Mesenteric fat pad (tissue), 1 donor: ENCODE measurements at places on chromosomes 16 and 17. TPM values are rescaled to one million over a fixed set of nuclear protein-coding genes. Genes with fewer than 3 reads are reported as not detected.

DNA sequence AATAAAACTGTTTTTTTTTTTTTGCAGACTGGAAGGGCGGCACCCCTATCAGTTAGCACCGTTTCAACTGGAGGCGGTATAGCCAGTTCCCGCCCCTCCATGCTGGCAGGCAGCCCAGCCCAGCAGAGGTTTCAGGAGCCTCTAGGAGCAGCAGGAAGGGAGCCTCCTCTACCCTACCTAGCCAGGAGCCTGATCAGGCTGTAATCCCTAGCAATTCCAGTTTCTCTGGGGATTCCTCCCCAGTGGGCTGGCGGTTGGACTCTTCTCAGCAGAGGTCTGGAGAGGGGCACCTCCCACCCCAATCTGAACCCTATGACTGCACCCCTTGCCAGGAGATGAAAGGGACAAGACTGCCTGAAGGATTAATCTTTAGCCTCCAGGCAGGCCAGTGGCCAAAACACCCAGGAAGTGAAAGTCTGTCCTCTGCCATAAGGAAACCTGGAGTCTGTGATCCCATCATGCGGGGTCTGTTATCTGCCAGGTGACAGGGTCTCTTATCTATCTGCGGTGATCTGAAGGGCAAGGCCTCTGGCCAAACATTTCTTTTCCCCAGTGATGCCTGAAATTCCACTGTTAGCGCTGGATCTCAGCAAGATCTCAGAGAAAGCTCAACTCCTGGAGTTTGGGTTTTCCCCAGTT lies 4.9 kb upstream of the CDH1 start:
- no peak for DNase-seq

DNA sequence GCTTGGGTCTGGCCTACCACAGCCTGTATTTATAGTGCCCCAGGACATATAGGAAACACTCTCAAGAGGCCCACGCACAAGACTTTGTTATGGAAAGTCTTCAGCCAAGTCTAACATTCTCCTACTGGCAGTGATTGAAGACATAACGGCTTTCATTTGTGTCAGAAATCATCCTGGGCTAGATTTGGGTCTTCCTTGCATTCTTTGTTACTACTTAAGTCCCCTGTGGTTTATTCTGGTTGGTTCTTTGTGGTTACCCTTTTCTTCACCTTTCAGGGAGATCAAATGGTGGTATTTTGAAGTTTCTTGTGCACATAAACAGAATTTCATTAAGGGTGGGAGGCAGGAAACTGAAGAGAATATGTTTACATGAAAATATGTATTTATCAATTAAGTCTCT lies 37.7 kb downstream of the REXO5 start:
- no peak for DNase-seq

- DNase-seq: no peak
Measured at GRCh38 chr17:42553866-42554249, 1.1 kb downstream of the HSD17B1 start.

Gene CCDC200
- not detected for total RNA-seq
